ENCODE measurements at places on chromosomes 6 and 20.

GRCh38 chr20:11366660-11367059 is 551.0 kb upstream of the BTBD3 start:
- DNase-seq: no peak

DNA sequence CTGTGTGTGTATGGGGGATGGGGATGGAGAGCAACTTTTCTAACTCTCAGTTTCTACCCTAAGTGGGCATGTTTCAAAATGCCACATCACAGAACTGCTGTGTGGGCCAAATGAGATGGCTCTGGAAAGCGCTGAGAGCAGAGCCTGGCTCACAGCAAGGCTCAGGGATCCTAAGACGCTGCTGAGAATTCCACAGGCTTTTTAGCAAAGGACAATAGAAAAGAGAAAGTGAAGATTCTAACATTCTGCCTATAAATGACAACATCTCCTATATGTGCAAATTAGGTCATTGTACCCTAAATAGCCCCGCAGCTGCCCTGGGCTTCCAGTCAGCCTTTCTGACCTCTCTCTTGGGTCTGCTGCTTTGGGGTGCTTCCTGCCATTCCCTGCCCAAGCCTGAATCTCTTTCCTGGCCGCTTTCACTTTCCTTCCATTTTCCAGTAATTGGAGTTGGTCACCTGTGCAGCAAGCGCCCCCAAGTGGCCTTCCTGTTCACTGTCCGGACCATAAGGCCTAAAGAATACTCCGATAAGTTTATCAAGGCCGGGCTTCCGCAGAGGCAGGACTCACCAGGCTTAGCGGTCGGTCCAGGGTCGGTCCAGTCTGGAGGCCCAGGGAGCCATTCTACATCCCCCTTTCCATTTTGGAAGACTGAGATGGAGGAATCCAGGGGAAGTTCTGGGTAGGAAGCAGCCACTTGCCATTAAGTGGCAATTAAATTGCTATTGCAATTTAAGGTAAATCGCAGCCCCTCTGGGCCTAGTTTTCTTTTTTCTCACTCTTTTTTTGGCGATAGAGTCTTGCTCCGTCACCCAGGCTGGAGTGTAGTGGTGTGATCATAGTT is 6.7 kb upstream of the DDR1 start:
- DNase-seq: peak; percentile 90

- peak; percentile 49 for DNase-seq
These were observed 31.7 kb upstream of the SCUBE3 start for GRCh38 chr6:35181933-35182612.

- no peak for DNase-seq
These were observed 27.2 kb downstream of the GINM1 start for GRCh38 chr6:149593408-149593807.

GRCh38 chr6:24994812-24995211 is 59.1 kb upstream of the RIPOR2 start:
- DNase-seq: no peak

DNA sequence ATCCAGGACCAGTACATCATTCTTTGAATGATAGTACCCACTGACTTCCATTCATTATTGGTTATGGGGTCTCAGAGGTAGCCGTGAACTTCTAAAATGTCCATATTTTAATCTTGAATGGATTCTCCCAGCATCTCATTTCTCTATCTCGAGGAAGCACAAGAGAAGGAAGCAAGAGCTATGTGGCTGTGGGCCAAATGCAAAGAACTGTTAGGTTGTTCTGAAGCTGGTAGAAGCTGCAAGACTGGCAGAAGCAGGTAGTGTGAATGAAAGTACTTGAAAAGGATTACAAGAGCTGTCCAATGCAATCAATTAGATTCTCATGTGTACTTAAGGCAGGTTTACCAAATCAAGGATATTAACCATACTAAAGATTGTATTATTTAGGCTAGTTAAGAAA is 1131.8 kb downstream of the GRIK2 start:
- DNase-seq: no peak

- peak; percentile 40 for DNase-seq
These were observed 16.1 kb upstream of the APMAP start for GRCh38 chr20:25008388-25009217.

GRCh38 chr6:4460586-4461475 is 315.4 kb upstream of the CDYL start:
- DNase-seq: peak; percentile 62

DNA sequence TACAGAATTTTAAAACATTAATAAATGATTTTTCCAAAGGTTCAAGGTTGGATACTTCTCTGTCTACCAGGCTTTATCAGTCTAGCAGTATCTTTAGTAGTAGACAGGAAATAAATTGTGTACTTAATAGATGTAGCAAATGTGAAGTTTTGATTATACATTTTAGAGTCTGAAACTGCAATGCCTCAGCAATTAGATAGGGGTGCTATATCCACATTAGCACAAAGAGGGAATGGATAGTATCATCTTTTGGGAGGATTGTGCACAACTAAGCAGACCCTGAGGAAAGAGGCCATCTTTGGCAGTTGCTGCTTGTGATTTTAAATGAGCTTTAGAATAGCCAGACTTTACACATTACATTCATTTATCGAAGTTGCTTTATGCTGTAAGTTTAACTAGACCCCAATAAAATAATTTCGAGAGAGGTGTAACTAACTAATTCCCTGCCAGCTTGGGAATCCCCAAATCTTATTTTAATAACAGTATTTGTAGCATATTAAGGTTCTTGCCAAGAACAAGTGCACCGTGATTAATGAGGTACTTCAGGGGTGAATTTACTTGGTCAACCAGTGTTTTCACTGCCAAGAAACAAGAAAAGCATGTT is 2.8 kb downstream of the KCNQ5 start:
- DNase-seq: no peak

- no peak for DNase-seq
These were observed 17.5 kb downstream of the SRC start for GRCh38 chr20:37363221-37364012.

DNA sequence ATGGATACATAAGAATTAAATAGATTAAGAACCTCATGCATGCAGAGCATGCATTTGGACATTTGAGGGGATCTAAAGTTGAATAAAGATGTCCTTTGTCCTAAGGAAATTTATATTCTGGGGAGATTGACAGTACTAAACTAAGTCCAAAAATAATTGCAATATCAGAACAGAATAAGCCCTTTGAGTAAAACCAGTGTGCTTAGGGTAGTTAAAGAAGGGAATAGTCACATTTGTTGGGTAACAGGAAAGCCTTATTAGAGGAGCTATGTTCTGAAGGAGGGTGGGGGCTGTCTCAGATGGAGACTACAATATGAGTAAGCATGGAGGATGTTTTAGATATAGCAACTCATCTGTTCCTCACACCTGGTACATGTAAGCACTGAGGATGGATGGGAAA is 35.8 kb downstream of the CDC5L start:
- no peak for DNase-seq

GRCh38 chr20:8443464-8444072 is 311.5 kb downstream of the PLCB1 start:
- DNase-seq: no peak
